EH (cell line): ENCODE measurements at places on chromosomes 12 and 14.

DNA sequence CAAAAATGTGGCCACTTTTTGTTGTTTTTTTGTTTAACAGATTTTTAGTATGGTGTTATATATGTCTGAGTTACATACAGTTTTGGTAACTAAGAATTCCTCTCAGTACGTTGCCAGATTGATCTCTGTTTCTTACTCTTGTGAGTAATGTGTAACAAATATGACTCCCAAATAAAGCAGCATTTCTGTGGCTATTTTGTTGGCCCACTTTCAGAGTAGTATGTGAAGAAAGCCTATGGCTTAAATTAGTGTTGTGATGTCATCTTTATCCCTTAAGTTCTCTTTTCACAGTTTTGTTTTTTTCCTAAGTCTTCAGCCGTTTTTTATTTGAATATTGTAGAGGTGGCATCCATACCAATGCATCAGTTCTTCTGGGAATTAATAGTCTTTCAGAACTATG is 10.7 kb downstream of the PCNX4 start:
- DNase-seq: peak; percentile 87

- peak; percentile 85 for DNase-seq
These were observed 214.3 kb upstream of the CDKN3 start for GRCh38 chr14:54182419-54183045.

DNA sequence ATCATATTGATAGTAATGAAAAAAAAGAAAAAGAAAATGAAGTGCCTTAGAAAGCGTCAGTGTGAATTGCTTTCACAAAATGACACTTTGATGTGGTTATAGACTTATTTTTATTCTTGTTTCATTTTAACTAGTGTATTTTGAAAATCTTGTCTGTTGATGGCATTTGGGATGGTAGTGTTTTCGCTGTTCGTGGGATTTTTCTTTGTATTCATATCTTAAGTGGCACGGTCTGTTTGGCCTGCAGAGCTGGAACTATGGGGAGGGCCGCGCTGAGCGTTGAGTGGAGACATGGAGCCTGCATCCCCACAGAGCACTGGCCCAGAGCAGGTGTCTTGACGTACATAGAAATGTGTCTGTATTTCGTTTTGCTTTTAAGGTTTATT is 61.6 kb downstream of the WDR20 start:
- DNase-seq: no peak

- peak; percentile 43 for DNase-seq
These were observed 386.0 kb downstream of the BCAT1 start for GRCh38 chr12:24562771-24563431.

DNA sequence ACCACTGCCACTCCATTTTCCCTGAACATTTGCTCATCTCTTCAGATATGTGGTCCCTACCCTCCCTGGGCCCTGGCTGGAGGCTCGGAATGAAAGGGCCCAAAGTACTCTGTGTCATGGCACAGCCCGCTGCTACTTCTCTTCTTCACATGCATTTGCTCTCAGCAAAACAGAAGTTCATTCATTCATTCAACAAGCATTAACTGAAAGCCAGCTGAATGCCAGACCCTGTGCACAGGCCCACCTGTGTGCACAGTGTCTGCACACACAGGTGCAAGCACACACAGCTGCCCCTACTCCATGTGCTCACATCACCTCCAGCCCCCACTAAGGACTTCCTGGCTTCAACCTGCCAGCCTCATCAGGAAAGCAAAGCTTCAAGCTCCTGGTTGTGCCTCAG is 7.8 kb downstream of the WNT1 start:
- no peak for DNase-seq

DNA sequence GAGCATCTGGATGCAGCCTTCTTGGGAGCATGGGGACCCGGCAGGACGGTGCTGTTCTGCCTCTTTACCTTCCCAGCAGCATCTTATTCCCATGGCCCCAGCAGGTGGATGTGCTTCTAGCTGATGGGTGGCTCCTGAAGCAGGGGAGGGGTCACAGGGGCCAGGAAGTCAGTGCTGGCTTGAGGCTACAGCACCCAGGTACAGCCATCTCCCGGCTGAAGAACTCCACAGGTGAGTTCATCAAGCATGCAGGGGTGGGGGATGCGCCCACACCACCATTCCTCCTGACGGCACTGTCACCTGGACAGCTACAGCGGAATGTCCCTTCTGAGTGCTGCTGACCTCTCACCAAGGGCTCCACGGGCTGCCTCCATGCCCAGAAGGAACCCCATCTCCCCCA is 57.3 kb downstream of the BCL11B start:
- DNase-seq: no peak

DNA sequence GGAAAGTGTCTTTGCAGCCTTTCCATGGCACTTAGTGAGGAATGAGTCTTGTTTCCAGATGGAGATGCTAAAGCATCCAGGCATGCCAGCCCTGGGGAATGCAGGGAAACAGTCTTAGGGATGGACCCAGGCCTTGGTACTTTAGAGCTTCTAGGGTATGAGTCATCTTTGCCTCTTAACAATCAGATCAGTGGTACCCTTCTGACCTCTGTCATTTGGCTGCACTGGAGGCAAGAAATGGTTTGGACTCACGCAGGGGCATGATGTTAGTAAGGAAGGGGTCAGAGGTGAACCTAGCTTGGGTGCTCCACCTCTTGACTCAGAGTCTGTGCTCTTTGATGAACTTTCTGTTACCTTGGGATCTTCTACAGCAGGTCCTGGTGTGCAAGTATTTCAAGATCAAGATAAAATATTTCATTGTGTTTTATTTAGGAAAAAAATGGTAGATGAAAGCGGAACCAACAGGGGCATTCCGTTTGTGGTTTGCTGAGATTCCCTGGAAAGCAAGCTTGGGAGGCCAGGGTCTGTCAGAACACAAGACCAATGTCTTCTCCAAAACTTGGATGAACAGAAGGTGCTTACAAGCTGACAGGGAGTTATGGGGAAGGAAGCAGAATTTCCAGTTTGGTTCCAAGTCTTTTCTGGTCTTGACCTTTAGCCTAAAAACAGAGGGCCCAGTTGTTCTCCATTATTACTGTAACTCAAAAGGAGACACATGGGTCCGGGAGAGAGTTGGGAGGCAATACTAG is 216.2 kb downstream of the ZFP36L1 start:
- peak; percentile 92 for DNase-seq

DNA sequence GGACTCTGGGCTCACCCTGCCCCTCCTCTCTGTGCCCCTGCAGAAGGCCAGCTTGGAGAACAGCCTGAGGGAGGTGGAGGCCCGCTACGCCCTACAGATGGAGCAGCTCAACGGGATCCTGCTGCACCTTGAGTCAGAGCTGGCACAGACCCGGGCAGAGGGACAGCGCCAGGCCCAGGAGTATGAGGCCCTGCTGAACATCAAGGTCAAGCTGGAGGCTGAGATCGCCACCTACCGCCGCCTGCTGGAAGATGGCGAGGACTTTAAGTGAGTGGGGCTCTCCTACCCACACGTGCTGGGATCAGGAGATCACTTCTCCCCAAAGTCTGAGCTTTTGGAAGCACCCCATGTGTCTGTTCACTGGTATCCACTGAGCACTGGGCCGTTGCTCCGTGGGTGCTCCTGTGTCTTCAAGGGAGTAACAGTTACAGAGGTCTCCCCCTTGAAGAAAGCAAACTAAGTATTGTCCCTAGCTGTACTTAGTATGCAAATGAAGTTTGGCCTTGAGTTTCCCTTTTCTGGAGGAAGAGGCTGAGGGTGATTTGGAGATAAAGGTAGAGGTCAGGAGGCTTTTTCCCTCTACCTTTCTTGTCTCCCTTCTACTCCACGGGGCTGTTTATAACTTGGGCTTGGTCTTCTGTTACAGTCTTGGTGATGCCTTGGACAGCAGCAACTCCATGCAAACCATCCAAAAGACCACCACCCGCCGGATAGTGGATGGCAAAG is 3.3 kb downstream of the KRT18 start:
- peak; percentile 43 for DNase-seq

DNA sequence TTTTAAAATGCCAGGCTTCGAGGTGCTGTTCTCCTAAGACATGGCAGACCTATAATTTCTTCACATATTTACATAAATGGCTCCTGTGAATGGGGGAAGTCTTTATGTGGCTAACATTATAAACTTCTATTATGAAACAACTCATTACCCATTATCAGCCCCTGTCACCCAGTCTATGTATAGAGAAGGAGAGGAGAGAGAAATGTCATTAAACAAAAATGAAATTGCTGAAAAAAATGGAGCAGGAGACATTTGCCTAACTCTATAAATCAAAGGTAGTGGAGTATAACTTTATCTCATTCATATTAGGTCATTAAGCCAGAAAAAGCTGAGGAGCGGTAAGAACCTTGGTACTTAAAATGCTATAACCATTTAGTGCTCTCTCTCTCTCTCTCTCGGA is 71.9 kb upstream of the KRR1 start:
- no peak for DNase-seq

- DNase-seq: no peak
These were observed 250.4 kb downstream of the FOXN3 start for GRCh38 chr14:89166633-89167032.

DNA sequence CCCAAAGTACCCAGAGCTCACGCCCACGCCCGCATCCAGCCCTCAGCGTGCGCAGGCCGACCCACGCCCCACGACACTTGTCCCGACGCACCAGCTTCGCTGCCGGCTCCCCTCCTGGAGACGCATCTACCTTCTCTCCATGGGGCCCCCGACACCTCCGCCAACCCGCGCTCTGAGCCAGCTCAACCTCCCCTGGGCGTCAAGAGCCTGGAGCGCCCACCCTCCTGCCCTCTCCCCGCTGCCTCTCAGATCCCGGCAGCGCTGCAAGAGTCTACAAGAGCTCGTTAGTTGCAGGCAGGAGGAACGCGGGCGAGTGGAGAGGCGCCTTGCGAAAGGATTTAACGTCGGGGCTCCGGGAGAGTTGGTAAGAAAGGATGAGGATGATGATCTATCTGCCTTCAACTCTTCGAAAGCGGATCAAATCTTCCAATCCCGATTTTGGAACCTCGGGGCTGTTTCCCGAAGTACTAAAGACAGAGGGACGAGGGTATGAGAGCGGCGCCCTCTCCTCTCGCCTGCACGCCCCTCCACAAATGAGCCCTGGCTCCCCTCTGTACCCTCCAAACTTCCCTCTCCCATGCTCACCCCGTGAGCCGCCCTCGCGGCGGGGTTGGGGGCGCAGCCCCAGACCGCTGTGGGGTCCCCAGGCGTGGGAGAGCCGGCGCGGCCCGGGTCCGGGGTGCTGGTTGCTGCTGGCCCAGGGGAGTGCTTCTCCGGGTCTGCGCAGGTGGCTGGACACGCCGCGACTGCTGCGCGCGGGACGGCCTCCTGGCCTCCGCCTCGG is 979 bp downstream of the LTBP2 start:
- DNase-seq: peak; percentile 45
